ENCODE measurements at places on chromosomes 7 and 10.
A peak's percentile ranks its signal among the peaks of the same experiment; 100 is the strongest.

DNA sequence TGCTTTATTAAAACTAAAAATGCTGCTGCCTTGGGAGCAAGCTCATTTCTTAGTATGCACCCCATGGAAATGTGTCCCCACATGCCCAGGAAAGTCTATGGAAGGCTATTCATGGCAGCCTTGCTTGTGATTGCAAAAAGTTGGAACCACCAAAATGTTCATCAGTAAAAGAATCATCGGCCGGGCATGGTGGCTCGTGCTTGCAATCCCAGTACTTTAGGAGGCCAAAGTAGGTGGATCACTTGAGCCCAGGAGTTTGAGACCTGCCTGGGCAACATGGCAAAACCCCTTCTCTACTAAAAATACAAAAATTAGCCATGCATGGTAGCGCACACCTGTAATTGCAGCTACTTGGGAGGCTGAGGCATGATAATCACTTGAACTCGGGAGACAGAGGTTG, 79.8 kb downstream of the ARHGAP22 start:
- no peak for DNase-seq

GRCh38 chr10:119517235-119518141, 25.0 kb downstream of the RGS10 start:
- DNase-seq = no peak

- DNase-seq = no peak
Measured at GRCh38 chr10:71527135-71527534, 130.4 kb downstream of the CDH23 start.

- no peak for DNase-seq
Measured at GRCh38 chr7:26497801-26498596, 206.3 kb downstream of the SNX10 start.

DNA sequence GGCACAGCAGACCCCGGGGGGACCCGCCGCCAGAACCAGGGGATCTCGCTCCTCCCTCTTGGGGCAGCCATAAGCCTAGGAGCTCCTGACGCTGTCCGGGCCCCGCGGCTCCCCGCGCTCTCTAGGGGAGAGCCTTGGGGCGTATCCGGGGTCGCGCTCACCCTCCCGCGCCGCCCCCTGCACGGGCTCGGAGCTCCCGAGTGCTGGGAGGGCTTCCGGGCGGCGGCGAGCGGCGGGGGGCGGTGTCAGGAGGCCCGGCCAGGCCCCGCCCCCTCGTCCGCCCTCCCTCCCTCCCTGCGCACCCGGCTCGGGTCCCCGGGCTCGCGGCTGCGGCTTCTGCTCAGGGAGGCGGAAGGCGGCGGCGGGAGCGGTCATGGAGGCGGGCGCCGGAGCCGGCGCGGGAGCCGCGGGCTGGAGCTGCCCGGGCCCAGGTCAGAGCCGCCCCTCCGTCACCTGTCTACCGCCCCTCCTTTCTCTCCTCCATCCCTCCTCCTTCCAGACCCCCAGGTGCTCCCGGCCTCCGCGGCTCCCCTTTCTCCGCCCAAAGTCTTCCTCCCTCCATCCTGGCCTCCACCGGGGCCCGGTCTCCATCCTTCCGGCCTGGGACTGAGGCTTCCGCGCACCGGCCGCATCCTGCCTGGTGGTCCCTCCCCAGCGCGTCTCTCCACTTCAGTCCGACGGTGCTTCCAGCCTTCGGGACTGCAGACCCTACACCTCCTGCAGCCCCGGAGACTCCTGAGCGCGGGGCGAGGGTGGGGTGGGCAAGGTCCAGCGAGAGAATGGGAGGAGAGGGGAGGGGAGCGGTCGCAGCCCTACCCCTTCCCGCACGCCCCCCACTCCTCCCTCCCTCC, at the start of gene CCDC136:
Gene CCDC136, plus strand, starts transcription at position 848 of the 851 bp plus-strand sequence. CDS start 444 bp downstream, outside the sequence.
- DNase-seq = peak; percentile 30

- DNase-seq = no peak
Measured at GRCh38 chr10:11699550-11700097, 42.6 kb upstream of the ECHDC3 start.

DNA sequence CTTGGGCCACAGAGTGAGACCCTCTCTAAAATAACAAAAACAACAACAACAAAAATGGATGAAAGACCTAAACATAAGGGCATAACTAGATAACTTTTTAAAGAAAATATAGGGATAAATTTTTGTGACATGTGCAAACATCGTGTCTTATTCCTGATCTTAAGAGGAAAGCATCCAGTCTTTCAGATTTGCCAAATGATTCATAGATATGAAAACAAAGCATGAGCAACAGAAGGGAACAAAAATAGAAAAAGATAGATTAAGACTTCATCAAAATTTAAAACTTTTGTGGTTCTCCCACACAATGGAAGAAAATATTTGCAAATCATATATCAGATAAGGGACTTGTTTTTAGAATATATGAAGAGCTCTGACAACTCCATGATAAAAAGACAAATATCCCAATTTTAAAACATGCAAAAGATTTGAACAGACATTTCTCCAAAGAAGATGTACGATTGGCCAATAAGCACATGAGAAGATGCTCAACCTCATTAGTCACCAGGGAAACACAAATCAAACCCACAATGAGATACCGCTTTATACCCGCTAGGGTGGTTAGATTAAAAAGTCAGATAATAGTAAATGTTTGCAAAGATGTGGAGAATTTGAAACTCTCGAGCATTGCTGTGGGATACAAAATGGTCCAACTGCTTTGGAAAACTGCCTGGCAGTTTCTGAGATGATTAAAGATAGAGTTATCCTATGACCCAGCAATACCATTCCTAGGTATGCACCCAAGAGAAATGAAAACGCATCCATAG, 20.3 kb downstream of the PPIF start:
- no peak for DNase-seq

- no peak for DNase-seq
Measured at GRCh38 chr7:34162027-34162565, 256.8 kb downstream of the BMPER start.

GRCh38 chr7:18357691-18358090, 137.9 kb upstream of the HDAC9 start:
- no peak for DNase-seq

DNA sequence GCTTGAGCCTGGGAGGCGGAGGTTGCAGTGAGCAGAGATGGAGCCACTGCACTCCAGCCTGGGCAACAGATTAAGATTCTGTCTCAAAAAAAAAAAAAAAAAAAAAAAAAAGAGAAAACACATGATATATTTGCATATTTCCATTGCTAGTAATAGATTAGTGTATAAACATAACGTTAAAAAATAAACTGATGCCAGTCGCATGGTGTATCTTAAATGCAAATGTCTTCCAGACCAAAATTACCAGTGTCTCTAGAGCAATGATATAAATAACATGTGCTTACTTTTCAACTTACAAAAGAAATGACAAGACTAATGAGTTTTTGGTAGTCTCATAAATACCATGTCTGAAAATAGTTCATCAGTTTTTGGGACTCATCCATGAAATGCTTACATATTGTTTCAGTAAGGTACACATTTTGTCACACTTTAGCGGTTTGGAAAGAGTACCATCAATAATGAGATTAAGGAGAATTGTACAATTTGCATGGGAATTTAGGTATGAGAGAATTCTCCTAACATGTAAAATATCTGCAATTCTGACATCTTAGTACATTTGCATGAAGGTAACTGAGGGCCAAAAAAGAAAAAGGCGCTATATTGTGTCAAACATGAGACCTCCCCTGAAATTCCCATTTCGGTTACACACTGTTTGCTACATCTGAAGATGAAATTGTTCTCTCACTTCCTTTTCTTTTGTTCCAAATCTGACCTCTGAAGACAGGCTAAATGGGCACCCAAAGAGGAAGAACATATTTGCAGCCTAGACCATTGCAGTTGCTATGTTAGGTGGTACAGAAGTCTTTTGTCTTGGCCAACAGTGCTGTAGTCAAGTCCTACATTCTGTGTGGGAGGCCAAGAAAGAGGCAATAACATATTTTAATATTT, 51.5 kb upstream of the PIP4K2A start:
- no peak for DNase-seq

DNA sequence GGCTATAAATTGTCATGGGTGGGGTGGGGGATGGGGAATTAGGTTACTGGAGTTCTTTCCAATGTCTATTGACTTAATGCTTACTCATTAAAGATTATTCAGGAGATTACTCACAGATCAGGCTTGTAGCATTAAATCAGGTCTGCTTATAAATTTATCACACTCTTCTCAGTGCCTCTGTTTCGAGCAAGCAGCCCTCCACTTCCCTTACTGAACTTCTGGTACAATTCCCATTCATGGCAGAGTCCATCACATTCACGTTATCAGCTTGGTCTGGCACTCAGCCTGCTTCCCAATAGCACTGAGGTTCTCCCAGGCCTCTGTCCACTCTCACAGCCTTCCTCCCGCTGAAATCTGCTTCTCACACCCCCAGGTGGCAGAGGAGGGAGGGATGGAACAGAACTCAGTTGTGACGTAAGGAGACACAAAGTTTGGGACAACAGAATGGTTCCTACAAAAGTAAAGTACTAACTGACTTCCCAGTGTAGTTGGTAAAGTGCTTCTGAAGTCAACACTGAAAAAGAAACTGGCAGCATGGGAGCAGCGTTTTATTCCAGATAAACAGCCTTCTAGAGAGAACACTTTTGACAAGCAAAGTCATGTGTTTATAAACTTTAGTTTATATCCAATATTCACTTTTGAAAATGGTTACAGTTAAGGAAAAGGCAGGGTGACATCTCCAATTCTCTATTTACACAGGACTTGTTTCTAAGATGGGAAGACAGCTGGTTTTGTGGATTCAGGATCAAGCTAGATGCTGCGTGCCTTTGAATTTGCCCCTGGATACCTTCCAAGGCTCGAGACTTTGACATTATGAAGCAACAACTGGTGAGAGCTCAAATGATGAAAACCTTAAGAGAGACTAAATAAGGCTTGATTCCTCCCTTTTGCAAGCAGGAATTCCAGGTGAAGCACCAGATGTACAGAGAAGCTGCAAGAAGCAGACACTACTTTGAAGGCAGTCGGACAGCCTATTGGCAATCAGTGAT, 81.4 kb downstream of the ATXN7L1 start:
- DNase-seq = no peak

- no peak for DNase-seq
Measured at GRCh38 chr10:111084366-111085255, 7.8 kb downstream of the ADRA2A start.

- DNase-seq = no peak
Measured at GRCh38 chr10:112678987-112679386, 232.0 kb downstream of the VTI1A start.

GRCh38 chr10:75476569-75476968, 45.1 kb downstream of the LRMDA start:
- no peak for DNase-seq

DNA sequence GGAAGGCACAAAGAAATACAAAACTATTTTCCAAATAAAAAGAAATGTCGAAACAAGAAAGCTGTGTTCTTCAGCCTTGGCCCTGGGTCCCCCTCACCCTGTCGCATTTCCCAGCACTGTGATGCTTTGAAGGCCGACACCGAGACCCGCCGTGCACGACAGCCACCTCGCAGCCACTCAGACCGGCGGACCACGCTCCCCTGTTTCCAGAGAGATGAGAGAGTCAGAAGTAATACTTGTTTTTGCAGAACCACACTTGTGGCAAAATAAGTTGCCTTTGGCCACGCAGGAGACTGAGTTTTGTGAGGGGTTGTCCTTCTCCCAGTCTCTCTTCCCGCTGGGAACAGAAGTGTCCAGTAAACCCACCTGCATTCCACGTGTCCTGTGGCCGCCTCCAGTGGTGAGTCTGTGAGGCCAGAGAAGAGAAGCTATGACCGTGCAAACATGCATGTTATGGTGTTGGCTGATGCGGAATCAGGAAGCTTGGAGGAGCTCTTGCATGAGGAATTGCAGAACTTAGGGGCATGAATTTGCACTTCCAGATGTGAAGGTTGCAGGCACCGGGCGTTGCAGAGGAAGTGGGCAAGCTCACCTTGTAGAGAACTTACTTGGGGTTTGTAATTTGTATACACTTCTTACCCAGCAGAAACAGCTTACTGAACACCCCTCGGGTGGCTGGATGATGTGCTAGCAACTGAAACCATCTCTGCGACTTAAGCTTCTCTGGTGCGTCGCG, 194.5 kb downstream of the EBF3 start:
- DNase-seq = no peak

- DNase-seq = no peak
Measured at GRCh38 chr7:106793015-106793975, 71.8 kb upstream of the PIK3CG start.

GRCh38 chr10:103123282-103124024, 69.6 kb downstream of the NT5C2 start:
- no peak for DNase-seq

DNA sequence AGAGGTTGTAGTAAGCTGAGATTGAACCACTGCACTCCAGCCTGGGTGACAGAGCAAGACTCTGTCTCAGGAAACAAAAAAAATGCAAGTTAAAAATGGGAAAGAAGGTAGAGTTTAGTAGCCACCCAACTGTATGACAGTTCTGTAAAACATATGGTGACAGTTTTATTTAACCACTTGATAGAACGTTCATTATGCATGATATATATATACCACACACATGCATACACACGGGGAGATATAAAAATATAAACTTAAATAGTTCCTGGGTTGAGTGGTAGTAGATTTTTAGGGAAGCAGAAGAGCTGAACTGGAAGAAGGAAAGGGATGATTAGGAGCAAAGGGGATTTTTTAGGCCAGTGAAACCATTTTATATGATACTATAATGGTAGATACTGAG, 120.0 kb downstream of the KMT2C start:
- DNase-seq = no peak

- DNase-seq = no peak
Measured at GRCh38 chr7:7882888-7883287, 85.7 kb upstream of the GLCCI1 start.

- DNase-seq = peak; percentile 15
Measured at GRCh38 chr10:132987671-132988571, 45.6 kb upstream of the CFAP46 start.

- DNase-seq = no peak
Measured at GRCh38 chr7:1248143-1248915, 15.7 kb downstream of the UNCX start.

- DNase-seq = no peak
Measured at GRCh38 chr7:2245883-2246675, 4.1 kb downstream of the NUDT1 start.

- DNase-seq = no peak
Measured at GRCh38 chr7:19024261-19024660, 93.2 kb downstream of the TWIST1 start.

DNA sequence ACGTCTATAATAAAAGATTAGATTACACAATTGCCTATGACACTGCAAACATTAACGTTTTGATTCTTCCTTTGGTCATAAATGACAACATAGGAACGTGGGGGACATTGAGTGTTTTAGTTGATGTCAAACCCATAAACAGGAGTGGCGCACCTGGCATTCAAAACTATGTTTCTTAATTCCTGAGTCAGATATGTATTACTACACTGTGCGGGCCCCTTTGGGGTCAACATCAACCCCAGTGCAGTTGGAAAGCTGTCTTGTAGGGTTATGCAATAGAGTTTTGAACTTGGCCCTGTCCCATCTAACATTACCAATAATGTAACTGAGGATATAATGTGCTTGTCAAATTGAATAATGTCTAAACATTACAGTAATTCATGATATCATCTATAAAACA, 156.5 kb downstream of the CSTF2T start:
- DNase-seq = no peak

All from hypothalamus (tissue), 51 donors.